ENCODE measurements at places on chromosomes 7 and 10.

DNA sequence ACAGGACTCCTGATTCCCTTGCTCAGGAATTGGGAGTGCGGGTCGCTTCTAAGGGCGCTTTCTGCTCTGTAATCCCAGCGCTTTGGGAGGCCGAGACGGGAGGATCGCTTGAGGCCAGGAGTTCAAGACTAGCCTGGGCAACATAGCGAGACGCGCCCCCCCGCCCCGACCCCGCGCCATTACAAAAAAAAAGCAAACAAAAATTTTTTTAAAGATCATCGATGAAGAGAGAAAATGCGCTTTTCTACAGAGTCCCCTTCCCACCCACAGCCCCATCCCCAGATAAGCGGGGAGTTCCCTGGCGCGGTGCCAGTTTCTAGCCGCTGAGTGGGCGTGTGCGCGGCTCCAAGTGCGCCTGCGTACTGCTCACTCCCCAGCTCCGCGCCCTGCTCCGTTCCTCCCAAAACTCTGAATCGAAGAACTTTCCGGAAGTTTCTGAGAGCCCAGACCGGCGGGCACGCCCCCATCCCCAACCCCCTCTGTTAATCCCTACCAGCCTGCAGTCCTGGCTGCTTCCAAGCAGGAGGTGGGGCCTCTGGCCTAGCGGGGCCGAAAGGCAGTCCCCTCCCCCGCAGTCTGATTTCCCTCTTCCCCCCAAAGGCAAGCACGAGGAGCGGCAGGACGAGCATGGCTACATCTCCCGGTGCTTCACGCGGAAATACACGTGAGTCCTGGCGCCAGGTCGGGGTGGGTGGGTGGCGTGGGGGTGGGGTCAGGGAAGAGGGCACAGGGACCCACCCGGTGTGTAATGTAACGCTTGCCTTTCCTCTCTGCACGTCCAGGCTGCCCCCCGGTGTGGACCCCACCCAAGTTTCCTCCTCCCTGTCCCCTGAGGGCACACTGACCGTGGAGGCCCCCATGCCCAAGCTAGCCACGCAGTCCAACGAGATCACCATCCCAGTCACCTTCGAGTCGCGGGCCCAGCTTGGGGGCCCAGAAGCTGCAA is 1.0 kb downstream of the HSPB1 start:
- DNase-seq, result peak; percentile 63

DNA sequence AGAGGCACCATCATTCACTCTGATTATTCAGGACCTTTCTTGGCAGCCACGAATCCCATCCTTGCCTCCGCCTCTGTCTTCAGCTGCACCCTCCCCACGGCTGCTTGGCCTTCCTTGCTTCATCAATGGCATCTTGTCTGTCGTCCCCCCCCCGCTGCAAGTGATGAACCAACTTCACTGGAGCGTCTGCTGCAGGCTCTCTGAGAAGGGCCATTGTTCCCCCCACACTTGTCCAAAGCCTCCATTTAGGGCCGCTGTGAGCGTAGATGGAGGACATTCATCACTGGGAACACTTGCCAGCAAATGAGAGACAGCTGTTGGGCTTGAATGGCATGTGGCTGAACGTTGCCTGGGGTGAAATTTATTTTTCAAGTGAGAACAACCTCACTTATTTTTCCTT is 20.1 kb downstream of the AFAP1L2 start:
- DNase-seq, result no peak

DNA sequence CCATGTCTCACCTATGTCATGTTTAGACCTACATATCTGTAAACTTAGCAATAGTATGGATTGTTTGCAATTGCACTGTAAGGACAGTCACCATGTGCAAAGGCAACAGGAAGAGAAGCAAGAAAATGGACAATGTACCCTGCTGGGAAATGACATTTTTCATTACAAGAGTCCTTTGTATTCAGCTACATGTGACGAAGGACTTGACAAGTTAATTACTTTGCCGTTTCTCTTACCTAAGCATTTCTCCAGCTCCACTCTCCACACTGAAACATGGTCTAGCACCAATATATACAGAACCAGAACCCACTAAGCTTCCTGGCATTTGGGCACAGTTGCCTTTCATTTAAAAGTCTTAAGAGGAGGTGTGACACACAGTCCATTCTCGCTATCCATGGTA is 76.6 kb upstream of the PFKP start:
- DNase-seq, result no peak

DNA sequence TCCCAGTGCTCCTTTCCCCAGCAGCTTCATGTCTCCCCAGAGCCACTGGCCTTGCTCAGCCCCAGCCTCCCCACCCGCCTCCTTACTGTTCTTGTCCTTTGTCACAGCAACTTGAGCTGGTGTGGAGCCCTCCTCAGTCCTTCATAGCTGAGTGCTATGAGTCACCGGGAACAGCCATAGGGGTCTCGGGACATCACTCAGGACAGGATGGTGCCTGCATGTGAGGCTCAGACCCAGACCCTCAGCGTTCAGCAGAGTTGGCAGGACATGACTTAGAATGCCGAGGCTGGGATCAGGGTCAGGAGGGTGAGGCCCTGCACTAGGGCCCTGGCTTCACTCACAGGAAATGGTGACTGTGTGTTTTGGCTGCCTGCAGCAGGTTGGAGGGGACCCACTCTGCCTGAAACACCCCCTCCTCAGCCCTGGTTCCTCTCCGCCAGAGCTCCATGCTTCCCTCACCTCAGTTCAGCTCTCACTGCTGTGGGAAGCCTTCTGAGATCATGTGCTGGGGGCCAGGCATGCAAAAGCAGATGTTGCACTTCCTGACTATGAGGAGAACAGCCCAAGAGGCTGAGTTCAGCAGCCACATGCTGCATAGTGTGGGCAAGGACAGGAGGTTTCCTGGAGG is 40.7 kb upstream of the GJD4 start:
- DNase-seq, result no peak

DNA sequence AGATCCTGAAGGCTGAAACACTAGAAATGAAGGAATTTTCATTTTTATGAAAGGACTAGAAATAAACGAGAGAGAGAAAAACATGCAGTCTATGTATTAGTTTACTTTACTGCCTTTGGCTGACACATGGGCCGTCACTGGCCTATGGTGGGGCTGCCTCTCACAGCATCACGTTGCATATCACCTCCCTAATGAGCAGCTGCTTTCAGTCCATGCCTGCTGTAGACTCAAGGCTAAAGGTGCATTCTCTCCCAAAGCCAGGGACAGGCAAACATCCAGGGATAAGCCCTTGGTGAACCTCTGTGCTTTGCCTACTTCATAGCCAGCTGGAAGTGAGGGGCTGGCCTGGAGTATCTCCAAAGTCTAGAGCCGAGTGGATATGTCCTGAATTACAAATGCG is 359.4 kb downstream of the GPAM start:
- no peak for DNase-seq

DNA sequence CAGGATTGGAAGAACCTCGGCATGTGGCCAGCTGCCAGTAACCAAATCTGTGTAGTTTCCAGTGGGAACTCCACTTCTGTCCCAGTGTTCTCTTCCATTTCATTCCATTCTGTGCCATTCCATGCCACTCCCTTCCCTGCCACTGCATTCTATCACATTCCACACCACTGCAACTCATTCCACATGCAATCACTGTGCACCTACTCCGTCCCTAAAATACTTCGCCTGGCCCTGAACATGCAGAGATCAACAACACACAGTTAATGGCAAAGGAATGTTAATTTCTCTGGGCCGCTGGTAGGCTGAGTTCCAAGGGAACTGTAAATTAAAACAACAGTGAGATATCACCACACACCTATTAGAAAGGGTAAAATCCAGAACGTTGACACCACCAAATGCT is 64.8 kb downstream of the AKR1B1 start:
- DNase-seq, result no peak

- DNase-seq, result no peak
Measured at GRCh38 chr7:91050677-91051076, 213.6 kb upstream of the FZD1 start.

GRCh38 chr7:151378496-151379192 is 31.2 kb downstream of the WDR86 start:
- DNase-seq, result no peak

- no peak for DNase-seq
Measured at GRCh38 chr7:101612885-101613515, 16.1 kb downstream of the MYL10 start.

- no peak for DNase-seq
Measured at GRCh38 chr7:133746847-133747246, 380.3 kb upstream of the LRGUK start.

DNA sequence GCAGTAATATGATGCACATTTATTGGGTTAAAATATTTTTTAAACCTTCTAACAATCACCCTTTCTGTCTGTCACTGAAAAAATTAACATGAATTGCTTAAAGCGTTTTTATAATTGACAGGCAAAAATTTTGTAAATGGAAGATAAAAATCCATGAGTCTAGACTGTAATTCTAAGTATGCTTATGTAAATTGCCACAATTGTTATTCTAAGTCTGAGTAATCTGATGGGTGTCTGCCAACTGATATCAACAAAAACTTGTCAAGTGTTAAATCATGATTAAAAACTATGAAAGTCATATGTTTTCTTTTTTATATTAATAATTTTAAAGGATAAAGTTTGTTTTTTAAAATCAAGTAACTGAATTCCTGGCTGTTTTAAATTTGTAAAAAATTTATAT is 208.2 kb downstream of the CDK14 start:
- DNase-seq, result no peak

- no peak for DNase-seq
Measured at GRCh38 chr10:5274795-5275194, 78.2 kb downstream of the AKR1C4 start.

GRCh38 chr7:45595809-45596664 is 21.9 kb downstream of the ADCY1 start:
- DNase-seq, result no peak

DNA sequence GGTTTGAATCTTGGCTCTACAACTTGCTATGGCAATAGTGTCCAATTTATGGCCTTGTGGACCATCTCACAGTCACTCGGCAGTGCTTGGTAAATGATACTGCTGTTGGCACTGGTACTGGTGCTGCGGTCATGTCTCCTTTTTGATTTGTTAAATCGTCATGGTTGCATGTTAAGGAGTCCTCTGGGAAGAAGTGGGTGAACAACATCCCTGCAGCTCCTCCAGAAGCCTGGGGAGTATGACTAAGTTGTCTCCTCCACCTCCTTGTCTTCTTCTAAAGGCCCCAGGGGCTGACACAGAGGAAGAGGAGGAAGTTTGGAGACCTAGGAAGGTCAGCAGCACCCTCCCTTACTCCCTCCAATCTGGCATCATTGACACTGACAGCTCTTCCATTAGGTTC is 8.5 kb downstream of the ITPRIP start:
- no peak for DNase-seq

GRCh38 chr10:1572519-1573333 is 164.6 kb downstream of the ADARB2 start:
- DNase-seq, result no peak

GRCh38 chr7:133977409-133978274 is 149.5 kb upstream of the LRGUK start:
- DNase-seq, result no peak

- DNase-seq, result no peak
Measured at GRCh38 chr7:83836028-83836427, 187.1 kb upstream of the SEMA3E start.

DNA sequence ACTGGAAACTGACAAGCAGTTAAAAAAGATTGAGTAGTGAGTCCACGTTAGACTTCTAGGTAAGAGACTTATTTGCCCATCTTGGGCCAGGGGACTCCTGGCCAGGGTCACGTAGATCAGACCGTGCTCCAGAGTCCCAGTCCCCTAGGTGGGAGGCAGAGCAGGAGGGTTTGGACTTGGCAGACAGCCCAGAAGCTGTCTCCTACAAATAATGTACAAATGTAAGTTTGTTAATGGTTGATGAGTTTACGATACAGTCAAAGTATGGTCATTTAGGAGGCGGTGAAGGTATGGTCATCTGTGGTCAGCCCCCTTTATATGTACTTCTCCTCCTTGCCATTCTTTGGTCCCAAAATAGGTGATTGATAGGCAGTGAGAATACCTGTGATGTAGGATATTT is 28.2 kb downstream of the INPP5F start:
- no peak for DNase-seq

All from CD8-positive, alpha-beta T cell (primary cell).